ENCODE measurements at places on chromosomes 4 and X.

DNA sequence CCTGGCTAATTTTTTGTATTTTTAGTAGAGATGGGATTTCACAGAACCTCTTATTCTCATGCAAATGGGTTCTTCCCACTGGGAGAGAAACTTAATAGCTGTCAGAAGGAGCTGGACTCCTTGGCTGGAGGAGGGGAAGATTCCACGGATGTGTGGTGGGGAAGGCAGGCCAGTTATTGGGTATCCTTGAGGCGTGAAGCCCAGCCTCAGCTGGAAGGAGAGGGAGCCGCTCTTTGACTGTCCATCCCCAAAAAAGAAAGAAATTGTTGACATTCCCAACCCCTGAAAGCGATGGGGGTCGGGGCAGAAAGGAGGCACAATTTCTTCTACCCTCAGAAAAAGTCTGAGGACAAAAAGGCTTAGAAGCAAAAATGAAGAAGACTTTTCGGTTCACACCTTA is 983.1 kb upstream of the PABPC4L start:
- DNase-seq: no peak

- no peak for DNase-seq
These were observed 72.4 kb downstream of the ANKRD50 start for GRCh38 chr4:124640022-124640730.

- DNase-seq: no peak
These were observed 128.2 kb downstream of the CBR4 start for GRCh38 chr4:168881781-168882420.

- peak; percentile 47 for DNase-seq
These were observed 64.2 kb downstream of the IRF2 start for GRCh38 chr4:184409911-184410692.

- DNase-seq: no peak
These were observed 12.2 kb upstream of the FGF2 start for GRCh38 chr4:122814426-122814825.

- peak; percentile 25 for DNase-seq
These were observed 32.4 kb downstream of the PRDX4 start for GRCh38 chrX:23699636-23700194.

DNA sequence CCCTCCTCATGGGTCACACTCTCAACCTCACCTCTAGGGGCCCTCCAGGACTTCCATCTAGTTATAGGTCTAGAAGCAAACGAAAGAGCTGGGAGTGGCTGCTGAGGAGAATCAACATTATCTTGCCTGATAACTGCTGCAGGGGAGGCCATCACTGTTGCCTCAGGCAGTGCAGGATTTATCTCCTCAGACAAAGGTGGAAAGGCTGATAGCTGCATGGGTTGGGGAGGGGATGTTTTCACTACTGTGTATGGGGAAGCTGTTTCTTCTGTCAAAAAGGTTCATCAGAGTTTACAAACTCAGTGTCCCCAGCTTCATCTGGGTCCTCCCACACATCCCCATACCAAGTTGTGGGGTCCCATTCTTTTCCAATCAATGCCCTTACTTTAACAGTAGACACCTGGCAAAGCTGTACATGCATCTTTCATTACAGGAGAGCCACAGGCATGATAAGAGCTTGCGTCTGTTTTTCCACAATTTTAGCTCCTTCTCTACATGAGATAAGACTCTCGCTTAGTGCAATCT is 17.6 kb upstream of the PRDM8 start:
- no peak for DNase-seq

DNA sequence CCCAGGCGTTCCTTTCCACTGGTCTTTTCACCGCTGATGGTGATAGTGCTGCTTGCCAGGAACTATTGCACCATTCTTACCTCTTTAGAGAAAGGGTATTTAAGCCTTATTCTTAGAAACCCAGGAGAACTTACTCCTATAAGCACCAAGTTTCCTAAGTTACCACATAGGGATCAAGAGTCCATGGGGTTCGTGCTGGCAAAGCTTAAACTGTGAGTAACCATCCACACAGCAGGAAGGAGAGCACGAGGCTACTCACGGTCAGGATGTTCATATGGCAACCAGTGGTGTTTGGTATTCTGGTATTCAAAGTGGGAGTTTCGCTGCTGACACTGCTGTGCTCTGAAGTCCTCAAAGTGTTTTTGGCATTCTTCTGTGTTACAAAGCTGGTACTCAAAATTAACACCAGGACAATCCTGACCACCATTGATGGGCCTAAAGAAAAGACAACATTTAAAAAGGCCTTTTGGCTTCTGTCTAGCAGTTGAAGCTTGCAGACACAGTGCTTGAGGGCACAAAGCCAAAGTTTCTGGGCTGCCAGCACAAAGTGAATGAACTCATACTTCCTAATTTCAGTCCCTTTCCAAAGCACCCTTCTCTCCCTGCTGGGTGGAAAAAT is 256.9 kb downstream of the ADAMTS3 start:
- DNase-seq: no peak

DNA sequence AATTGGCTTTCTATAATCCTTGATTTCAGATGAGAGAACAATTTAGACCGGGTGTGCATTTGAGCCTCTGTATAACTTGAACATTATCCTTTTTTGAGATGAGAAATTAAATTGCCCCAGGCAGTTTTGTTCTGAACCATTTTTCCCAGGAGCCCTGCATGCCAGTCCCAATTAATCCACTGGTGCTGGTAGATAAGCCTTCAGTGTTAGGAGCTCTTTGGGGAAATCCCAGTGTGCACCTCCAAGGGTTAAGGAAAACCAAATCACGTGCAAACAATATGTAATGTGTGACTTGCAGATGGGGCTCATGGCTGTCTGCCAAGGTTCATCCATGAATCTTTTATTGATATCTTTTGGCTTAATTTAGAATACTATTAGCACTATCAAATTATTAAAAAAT is 43.2 kb downstream of the KIT start:
- DNase-seq: no peak

- no peak for DNase-seq
These were observed 69.6 kb downstream of the AGTR2 start for GRCh38 chrX:116239944-116240840.

DNA sequence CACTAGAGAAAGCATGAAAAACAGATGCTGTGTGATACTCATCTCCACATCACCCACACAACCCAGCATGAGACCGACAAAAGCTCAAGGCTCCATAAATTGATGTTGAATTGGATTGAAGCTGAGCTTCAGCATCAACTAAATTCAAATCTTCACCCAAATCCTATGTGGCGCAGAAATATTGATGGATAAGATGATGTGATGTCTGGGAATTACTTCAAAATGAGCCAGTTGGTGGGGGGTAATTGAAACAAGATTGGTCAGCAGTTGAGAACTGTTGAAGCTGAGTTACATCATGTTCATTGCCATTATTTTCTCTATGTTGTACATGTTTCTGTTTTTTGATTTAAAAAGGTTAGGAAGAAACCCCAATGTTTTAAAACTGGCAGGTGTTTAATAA is 166.5 kb upstream of the STS start:
- no peak for DNase-seq

DNA sequence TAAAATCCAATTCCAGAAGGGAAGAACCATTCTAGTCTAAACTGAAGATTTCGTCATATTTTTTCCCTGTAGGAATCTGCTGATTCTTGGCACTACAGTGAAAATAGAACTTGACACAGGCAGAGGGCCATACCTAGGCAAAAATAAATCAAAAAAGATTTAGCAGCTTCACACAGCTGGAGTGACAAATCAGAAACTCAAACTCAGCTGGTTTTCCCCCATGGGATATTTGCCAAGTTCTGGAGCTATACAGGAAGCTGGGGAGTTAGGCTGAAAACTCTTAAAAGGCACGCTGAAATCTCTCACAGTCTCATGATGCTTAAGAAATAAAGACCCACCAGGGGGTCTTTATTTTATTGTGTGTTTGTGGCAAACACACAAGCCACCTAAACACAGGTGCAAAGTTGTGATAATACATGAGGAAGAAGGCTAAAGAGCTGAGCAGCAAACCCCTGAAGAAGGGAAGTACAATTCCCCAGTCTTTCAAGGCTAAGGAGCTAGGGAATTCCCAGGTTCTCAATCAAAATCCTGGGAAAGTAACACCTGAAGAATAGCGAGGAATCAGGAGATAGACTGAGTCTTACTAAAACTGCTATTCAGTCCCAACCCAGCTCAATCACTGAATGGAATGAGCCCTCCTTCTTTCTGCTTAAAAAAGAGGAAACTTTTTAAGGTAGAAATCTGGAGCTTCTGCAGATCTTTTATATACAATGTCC is 32.1 kb upstream of the BEND2 start:
- no peak for DNase-seq

GRCh38 chr4:1479454-1479853 is 73.2 kb upstream of the NKX1-1 start:
- no peak for DNase-seq

DNA sequence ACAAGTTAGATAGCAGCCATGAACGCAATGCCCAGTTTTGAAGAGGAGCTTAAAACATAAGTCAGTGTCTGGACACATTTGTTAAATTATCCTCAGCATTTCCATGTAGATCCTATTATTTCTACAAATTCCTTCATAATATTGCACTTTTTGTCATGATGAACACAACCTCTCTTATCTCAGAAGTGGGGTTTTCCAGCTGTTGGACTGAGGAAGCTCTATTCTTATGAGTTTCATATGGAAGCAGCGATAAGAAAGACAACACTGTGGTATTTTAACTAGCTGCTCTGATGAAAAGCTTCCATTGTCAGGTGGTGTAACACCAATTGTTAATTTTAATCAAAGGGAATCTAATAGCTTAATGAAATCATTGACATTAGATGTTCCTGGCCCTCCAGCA is 308.7 kb downstream of the GBA3 start:
- DNase-seq: no peak

GRCh38 chr4:146211440-146211839 is 2.9 kb upstream of the REELD1 start:
- no peak for DNase-seq

GRCh38 chr4:169987327-169988228 is 38.6 kb downstream of the MFAP3L start:
- DNase-seq: no peak

DNA sequence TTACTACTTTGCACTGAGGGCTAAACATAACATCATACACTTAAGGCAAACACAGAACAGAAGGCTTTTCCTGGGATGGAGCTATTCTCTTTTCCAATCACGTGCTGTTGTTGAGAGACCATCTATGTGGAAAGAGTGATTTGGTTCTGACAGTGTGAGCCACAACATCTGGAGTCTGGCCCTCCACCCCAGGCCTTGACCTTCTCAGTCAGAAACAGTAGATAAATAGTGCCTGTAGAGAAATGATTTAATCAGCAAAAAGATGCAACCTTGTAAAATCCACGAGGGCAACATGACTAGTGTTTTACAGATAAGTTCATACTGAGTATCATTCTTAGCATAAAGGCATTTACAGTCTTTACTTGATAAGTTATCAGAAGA is 10.8 kb upstream of the SFRP2 start:
- DNase-seq: no peak

GRCh38 chr4:17066972-17067371 is 168.5 kb upstream of the LDB2 start:
- no peak for DNase-seq

DNA sequence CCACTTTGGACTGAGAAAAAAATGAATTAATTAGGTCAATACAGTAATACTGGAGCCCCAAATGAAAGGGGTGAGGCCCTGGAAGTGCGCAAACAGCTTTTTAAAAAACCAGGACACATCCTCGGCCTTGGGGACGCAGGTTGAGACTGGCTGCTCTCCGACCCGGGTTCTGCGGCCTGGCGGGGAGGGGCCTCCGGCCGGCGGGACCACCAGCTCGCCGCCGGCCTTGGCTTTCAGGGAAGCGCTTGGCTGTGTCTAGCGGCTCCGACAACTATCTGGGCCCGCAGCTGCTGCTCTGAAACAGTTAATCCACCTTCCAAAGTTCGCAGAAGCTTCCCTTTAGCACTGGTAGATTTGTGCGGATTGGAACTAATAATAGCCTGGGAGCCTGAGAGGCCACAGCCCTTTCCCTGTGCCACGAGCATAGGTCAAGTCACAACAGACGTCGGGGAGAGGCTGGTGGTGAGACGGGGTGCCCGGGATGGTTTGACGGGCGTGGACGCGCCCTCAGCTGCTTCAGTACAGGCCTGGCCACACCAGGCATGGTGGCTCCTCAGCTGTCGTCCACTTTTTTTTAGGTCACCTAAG is 1.1 kb upstream of the SEL1L3 start:
- DNase-seq: no peak

- DNase-seq: no peak
These were observed 218.5 kb upstream of the FGF13 start for GRCh38 chrX:138929926-138930582.

- no peak for DNase-seq
These were observed 72.4 kb upstream of the MSANTD1 start for GRCh38 chr4:3176367-3177229.

DNA sequence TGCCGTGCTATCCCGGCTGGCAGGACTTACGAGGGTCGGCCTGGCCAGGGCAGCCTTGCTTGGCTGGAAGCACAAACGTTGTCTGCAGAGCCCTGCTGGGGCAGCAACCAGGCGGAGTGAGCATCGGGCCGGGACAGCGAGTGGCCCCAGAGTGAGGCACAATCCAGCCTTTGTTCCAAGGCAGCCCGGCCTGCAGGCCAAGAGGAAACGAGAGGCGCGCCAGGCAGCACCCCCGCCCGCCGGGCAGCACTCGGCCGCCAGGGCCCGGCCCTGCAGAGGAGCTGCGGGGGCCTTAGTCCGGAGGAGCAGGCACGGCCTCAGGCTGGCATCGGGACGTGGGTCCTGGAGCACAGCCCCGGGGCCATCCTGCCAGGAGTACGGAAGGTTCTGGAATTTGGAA is 24.1 kb downstream of the FGFRL1 start:
- no peak for DNase-seq

- no peak for DNase-seq
These were observed 10.9 kb upstream of the DDX3X start for GRCh38 chrX:41322821-41323603.

DNA sequence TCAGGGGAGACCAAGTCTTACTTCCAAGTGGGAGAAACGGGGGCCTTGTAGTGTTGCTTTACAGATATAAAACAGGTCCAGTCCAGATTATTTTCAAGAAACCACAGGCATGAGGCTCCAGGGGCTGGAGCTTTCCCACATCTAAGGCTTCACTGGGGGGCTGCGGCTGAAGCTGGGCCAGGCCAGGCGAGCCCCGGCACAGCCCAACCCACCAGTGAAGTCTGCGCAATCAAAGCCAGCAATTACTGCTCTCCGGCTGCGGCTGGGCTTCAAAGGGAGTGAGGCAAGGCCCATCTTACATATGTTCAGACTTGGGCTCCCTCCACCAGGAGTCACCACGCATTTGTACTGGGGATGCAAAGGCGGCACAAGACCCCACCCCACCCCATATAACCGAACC is 61.7 kb downstream of the HADH start:
- peak; percentile 57 for DNase-seq

- no peak for DNase-seq
These were observed 352.3 kb downstream of the GRXCR1 start for GRCh38 chr4:43244688-43245382.

DNA sequence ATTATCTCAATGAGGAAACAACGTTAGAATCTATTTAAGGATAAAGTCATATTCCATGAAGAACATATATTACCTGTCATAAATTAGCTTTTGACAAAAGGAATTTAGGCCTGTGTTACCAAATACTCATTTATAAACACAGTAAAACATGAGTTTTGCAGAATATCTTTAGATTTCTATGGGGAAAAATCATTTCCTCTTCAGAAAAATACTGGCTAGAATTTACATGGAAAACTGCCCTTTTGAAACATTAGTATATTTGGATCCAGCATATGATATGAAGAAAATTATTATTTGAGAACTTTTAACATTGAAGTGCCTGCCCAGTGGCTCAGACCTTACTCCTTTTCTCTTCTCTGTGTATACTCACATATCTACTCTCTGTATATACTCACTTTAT is 131.4 kb upstream of the NEIL3 start:
- DNase-seq: no peak

- no peak for DNase-seq
These were observed 31.9 kb downstream of the CDKL2 start for GRCh38 chr4:75598390-75598789.

- DNase-seq: no peak
These were observed 9.7 kb downstream of the JADE1 start for GRCh38 chr4:128819082-128819742.
